T-helper 17 cell (primary cell): ENCODE measurements at places on chromosomes 2 and 18. TPM values are rescaled to one million over a fixed set of nuclear protein-coding genes. Genes with fewer than 3 reads are reported as not detected.

DNA sequence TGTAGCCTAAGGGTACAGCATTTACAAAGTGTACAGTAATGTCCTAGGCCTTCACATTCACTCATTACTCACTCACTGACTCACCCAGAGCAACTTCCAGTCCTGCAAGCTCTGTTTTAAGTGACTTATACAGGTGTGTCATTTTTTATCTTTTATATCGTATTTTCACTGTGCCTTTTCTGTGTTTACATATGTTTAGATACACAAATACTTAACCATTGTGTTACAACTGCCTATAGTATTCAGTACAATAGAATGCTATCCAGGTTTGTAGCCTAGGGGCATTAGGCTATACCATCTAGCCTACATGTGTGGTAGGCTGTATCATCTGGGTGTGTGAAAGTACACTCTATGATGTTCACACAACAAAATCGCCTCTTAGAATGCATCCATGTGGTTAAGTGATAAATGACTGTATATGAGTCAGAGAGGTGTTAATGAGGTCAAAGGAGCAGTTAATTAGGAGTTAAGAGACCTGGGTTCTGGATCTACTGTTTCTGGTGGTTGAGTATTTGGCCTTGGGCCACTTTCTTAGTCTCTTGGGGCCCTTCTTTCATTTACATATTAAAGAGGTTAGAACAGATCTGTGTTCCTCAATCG, 149.1 kb downstream of the GREB1L start:
- DNase-seq: no peak

DNA sequence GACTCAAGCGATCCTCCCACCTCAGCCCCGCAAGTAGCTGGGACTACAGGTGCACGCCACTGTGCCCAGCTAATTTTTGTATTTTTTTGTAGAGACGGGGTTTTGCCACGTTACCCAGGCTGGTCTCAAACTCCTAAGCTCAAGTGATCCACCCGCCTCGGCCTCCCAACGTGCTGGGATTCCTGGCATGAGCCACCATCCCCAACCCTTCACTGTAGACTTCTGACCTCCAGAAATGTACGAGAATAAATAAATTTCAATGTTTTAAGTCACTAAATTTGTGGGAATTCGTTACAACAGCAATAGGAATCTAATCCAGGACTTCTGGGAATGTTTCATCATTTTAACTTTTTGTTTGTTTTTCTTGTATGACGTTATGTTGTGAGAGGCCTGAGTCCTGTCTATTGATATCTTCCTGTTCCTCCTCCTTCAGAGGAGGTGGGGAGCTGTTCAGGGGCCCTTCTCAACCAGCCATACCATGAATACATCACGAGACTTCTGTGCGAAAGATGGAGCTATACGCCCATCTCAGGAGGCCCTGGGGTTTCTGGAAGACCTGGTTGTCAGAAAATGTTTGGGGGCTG, 40.0 kb downstream of the TEX44 start:
- no peak for DNase-seq

GRCh38 chr2:209305746-209306196, 118.1 kb upstream of the MAP2 start:
- no peak for DNase-seq

DNA sequence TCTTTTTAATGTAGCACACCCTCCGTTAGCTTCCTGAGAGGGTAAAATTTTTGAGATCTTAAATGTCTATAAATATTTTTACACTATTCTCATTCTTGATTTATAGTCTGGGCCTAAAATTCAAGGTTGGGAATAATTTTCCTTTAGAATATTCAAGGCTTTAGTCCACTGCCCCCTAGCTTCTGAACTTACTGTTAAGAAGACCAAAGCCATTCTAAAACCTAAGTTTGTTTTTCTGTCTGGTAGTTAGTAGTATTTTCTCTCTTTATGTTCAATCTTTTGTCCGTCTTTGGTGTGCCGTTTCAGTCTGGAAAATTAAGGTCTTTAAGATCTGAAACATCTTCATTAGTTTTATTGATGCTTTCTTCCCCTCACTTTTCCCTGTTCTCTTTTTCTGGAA, 14.5 kb downstream of the OSBPL6 start:
- DNase-seq: no peak

- DNase-seq: no peak
Observed at GRCh38 chr18:55912919-55913318, 324.9 kb upstream of the TCF4 start.

DNA sequence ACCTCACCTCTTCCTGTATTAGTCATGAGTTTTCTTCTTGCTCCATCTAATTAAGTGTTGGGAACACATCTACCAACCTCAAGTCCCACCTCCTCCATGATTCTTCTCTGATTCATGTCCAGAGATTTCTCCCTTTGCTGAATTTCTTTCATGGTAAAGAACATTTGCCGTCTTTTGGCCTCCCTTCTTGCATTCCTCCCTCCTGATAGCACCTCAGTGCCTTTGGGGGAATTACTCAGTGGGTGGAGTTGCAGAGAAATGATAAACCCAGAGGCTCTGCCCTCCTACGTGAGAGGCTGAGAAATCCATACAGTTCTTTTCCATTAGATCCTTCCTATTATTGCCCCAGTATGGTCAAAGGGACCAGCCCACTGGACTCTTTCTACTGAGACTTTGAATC, 651.9 kb downstream of the SLC4A3 start:
- no peak for DNase-seq

DNA sequence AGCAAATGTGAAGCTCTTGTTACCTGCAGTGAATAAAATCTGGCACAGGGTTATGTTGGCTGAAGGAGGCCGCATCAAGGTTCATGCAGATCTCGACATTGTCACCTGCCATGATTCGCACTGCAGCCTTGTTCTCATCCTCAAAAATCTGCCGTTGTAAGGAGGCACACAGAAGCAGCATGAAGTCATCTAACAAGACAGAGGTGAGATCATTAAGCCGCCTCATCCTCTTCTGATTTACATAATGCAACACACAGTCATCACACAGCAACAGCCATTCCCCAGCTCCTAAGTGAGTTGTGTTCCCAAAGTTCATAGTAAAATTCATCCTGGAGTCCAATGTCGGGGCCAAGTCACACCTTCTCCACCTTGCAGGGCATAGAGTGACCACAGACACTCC, 232.1 kb downstream of the NAPG start:
- DNase-seq: no peak

The SERTAD2 gene
- 31.1 TPM for total RNA-seq

The VWC2L gene
- total RNA-seq: not detected

The SH3RF3 gene
- total RNA-seq: 0.16 TPM
